ENCODE measurements at places on chromosomes 3 and 15.
A peak's percentile ranks its signal among the peaks of the same experiment; 100 is the strongest.

DNA sequence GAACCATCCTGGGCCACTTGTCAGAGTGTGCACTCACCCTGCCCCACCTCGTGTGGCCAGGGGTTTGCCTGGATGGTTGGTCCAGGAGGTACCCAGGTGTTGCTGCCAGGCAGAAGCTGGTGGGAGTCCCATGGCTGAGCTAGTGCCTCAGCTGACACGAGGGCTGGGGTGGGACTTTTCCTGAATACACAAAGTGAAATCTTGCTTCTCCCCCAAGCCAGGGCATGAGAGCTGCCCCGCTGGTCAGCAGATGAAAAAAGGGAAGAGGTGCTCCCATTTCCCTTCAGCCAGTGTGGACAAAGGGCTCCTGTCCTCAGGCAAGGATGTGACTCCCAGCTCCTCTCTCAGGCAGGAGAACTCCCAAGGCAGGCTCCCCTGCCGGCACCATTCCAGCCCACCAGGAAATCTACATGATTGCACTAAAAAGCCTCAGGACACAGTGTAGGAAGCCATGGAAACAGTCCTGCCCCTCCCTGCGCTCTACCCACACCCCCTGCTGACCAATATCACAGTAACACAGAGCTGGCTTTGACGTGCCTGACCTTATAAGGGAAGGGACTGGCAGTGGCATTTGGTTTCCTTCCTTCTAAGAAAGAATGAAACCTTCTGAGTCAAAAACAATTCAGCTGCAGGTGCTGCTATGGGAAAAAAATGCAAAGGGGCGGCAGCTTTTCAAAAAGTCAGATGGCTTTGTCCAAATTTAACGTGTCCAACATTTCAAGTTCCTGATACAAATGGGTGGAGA is 33.9 kb downstream of the MYO5C start:
- peak; percentile 89 for DNase-seq

DNA sequence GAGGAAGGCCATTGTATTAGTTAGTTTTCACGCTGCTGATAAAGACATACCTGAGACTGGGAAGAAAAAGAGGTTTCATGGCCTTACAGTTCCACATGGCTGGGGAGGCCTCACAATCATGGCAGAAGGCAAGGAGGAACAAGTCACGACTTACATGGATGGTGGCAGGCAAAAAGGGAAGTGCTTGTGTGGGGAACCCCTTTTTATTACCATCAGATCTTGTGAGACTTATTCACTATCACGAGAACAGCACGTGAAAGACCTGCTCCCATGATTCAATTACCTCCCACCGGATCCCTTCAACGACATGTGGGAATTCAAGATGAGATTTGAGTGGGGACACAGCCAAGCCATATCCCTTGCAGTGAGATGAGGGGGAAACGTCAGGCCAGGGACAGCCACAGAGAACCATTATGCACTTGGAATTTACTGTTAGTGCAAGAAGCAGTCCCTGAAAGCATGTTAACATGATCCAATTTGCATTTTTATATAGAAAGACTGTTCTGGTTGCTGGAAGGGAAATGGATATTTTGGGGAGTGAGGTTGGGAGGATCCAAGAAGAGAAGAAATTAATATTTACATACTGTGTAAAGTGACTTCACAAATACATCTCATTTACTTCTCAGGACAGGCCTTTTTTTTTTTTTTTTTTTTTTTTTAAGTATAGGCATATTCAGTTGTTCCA is 87.1 kb downstream of the ARNT2 start:
- no peak for DNase-seq

- DNase-seq = peak; percentile 83
These were observed 4.3 kb downstream of the ISL2 start for GRCh38 chr15:76340803-76341365.

DNA sequence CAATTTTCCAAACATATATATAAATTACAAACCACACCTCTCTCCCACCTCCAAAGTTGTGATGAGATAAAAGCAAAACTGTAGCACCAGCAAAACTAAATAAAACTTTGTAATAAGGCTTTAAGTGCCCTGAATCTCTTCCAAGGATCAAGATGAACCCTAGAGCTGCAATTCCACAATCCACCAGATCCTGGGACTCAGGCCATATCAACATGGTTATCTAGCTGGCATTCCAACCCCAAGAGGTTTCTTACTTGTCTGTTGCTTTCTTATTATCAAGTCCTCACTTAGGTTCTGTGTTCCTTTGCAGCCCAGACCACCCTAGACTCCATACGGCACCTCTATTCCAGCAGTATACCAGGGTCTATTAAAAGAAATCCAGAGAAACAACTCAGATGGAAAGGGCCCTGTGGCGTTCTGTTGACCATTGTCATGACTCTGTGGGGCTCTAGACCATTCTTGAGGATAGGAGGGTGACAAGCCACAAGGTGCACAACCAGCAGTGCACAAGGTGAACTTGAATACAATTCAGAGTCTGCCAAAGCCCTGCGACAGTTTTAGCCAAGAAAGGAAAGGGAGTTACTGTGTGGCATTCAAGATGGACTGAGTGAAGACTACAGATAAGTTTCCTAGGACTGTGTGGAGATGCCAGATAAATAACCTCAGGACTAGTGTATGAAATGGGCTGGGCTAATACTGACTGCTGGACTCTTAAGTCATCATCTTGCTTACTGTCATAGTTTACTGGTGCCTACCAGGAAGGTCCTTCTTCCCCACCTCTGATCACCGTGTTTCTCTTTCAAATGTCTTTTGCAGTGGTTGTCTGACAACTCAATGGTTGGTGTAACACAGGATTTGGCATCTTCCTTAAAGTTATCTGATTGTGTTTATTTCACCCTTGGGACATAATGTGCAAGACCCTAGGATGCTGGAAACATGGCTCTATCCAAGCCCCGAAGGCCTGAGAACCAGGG is 27.2 kb downstream of the ACKR2 start:
- no peak for DNase-seq

Measured in neural progenitor cell (in vitro differentiated cells).